ENCODE measurements at places on chromosomes 11 and 22. TPM values are rescaled to one million over a fixed set of nuclear protein-coding genes. Genes with fewer than 3 reads are reported as not detected.

The SHANK3 gene
- 1.9 TPM for polyA plus RNA-seq

The MMP7 gene
- 2.8 TPM for polyA plus RNA-seq

The MTMR3 gene
- 18.8 TPM for polyA plus RNA-seq

The MRGPRF gene
- polyA plus RNA-seq, result 7.5 TPM

The PPARA gene
- polyA plus RNA-seq, result 12.3 TPM

The MMP10 gene
- polyA plus RNA-seq, result 1.5 TPM

The FBXO7 gene
- 92.5 TPM for polyA plus RNA-seq

The IGSF9B gene
- 0.65 TPM for polyA plus RNA-seq

Measured in hepatocyte (in vitro differentiated cells).